T-helper 1 cell (primary cell): ENCODE measurements at places on chromosomes 1 and 21.
A peak's percentile ranks its signal among the peaks of the same experiment; 100 is the strongest.

- DNase-seq: no peak
Measured at GRCh38 chr1:74512170-74512915, at the start of gene LRRC53. TSS of gene LRRC53 (minus strand) at chr1:74512611. CDS start at chr1:74483349, 29,262 bp downstream.

DNA sequence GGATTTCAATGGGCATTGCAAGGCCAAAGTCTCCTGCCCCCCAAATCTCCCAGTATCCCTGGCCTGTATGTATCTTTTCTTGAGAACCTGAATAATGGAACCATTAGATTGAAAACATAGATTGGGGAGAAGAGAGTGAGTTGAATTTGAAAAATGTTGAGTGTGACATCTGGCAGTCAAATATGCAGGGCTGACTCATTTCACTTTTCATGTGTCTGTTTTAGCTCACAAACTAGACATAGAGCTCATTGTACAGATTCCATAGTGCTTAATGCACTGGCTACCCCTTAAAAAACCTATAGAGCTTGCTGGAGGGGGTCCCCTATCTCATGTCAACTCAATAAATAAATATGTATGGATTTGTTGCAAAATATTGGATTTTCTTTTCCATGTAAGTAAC lies 30.8 kb downstream of the DDR2 start:
- no peak for DNase-seq

GRCh38 chr1:93306920-93307319 lies 38.8 kb upstream of the DR1 start:
- no peak for DNase-seq

DNA sequence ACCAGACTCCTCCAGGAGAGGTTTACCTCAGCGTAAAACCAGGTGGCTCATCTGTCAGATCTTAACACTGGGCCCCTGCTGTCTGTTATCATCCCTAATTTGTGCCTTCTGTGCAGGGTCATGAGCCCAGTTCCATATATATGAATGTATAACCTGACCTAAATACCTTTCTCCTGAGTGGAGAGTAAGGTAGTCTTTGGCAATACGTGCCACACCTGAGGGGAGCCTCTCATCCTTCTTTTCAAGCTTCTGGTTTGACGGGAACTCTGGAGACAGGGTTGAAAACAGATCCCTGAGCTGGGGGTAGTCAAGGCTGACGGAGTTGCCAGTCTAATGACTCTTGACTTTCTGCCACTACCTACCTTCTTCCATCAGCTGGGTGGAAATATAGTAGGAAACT lies 4.1 kb downstream of the SFT2D2 start:
- DNase-seq: no peak

DNA sequence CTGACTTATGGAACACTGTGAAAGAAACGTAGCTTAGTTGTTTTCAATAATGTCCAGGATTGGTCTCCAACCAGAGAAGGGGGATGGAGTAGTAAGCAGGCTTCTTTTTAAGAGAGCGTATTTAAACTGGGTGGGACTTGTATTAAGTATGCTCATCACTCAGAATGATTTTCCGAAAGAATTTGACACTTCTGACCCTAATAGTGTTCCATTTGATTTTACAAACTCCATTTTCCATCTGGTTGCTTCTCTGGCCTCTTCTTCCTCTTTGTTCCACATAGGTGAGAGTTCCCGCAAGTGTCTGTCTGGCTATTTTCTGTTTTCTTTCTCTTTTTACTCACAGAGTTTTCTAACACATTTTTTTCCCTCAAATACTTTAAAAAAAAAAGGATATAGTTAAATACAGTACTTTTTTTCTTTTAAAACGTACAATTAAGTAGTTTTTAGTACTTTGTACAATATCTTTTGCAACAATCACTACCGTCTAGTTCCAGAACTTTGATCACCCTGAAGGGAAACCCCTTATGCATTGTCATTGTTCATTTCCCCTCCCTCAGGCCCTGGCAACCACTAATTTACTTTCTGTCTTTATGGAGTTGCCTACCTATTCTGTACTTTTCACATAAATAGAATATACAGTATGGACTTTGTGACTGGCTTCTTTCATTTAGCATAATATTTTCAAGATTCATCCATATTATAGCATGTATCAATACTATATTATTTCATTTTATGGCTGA lies 67.0 kb downstream of the RASAL2 start:
- no peak for DNase-seq

DNA sequence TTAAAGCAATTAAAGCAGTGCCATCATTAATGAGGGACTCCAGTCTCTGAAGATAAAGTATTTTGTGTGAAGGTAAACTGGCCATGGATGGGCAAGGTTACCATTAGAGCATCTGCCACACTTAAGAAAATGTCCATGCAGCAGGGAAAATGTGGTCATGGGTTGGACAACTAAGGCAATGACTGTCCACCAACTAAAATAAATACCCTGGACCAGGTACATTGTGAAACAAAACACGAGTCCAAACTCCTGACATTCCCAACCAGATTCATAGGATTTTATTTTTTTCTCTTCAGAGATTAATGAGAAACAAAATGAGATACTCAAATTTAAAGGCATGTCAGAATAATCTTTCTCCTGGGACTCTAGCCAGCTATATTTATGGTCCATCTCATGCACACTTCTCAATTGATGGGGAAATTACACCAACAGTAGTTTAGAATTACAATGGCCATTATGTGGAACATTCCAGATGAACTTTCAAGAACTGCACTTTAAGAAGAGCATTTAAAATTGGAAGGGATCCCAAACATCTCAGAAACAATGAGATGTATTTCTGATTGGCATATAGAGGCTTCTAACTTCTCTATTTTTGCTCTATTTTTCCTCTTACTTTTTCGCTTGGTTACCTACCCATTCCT lies 8.1 kb downstream of the GBP7 start:
- no peak for DNase-seq

DNA sequence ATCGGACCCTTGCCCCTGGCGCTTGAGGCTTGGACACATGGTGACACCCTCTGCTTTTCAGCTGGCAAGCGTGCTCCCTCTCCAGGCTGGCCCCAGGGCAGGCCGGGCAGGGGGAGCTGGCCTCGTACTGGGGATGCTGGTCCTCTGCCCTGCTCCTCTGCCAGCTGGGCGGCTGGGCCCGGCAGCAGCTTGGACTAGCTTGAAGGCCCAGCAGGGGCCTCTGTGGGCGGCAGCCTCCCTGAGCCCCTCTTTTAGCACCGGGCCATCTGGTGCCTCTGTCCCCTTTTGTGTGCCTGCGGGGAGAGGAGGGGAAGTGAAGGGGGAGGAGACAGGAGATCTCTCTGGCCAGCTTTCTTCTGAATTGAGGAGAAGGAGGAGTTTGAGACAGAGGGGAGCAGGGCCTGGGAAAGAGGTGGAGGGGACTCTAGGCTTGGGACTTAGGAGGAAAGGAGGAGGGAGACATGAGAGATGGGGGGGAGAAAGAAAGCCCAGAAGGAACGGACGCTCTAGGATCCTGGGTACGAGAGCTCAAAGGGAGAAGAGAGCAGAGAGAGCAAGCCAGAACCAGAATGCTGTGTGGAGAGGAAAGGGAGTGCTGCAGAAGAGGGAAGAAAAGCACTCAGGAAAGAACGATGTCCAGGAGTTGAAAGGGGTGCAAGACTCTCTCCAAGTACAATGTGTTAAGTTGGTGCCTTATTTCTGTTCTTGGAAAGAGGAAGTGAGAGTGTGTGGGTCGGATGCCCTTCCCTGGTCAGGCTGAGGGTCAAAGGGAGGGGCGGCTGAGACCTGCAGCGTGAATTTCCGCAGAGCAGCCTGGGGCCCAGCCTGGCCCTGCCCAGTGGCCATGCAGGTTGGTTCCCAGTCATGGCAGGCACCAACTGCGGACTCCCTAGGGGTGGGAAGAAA lies 40.3 kb downstream of the IER5 start:
- no peak for DNase-seq

- no peak for DNase-seq
Measured at GRCh38 chr1:29247571-29248273, 11.4 kb downstream of the PTPRU start.

- no peak for DNase-seq
Measured at GRCh38 chr1:205533748-205534443, 29.4 kb downstream of the CDK18 start.

DNA sequence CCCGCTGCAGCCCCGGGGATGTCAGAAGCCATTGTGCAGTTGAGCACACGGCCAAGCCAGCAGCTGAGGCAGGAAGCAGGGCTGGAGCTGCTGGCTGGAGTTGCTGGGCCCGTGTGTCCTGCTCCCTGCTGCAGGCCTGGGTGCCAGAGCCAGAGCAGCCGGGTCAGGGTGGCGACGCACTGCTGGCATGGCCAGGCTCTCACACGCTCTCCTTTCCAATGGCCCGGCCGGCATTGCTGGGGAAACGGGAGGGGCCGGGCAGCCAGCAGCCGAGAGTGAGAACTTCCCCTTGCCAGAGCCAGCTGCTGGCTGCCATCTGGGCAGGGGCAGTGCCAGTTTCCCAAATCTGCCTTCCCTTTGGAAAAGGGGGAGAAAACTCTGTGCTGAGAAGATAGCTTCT lies 82.4 kb upstream of the PROX1 start:
- DNase-seq: no peak

GRCh38 chr1:205588636-205589035 lies 43.2 kb downstream of the ELK4 start:
- no peak for DNase-seq

GRCh38 chr1:8847990-8848389 lies 30.5 kb downstream of the ENO1 start:
- DNase-seq: no peak

GRCh38 chr1:47569681-47570470 lies 132.0 kb downstream of the FOXD2 start:
- DNase-seq: no peak

DNA sequence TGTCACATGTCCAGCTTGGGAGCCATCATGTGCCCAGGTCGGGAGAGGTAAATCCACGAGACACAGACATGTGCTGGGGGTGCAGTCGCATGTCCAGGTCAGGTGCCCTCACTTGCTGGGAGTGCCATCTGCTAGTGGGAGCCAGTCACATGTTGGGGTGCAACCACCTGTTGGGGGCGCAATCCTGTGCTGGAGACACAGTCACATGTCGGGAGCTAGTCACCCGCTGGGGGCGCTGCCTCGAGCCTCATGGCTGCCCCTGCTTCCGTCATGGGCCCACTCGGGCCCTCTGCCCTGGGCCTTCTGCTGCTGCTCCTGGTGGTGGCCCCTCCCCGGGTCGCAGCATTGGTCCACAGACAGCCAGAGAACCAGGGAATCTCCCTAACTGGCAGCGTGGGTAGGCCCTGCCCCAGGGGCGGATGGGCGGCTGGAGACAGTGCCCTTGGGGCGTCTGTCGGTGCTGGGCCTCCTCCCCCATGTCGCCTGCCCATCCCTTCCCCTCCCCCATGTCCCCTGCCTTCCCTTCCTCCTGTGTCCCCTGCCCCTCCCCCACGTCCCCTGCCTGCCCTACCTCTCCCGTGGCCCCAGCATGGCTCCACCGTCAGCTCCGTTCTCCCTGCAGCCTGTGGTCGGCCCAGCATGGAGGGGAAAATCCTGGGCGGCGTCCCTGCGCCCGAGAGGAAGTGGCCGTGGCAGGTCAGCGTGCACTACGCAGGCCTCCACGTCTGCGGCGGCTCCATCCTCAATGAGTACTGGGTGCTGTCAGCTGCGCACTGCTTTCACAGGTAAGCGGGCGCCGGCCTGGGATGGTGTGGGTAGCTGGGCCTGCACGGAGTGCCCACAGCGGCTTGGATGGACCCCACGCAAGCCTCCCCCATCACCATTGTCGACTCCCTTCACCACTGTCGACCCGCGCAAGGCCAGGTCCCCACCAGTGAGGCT lies at the start of gene PRSS38:
TSS of gene PRSS38 (plus strand) at position 208 of the 942 bp plus-strand sequence. CDS start at position 250, 42 bp downstream.
- no peak for DNase-seq

DNA sequence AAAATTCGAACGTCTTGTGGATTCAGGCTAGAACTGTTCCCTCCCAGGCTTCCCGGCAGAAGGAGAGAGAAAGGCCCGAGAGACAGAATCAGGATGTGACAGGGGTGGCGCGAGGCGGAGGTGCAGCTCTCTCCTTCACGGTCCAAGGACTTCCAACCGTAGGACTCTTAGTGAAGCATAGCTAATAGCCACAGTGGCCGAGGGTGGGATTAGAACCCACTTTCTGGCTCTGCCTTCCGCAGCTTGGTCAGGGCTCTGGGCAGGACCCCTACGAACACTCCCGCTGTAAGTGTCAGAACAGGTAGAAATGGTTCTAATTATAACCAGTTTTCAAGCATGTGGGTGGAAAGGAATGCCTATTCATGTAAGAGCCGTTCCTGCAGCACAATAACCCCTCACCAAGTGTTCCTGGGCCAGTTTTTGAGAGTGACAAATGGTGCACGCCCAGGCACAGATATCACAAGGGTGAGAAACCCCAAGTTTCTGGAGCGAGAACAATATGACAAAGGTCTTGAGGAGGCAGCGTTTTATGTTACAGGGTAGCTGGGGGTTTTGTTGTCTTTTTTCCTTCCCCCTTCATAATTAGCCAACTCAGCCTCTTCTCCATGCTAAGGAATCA lies 86.4 kb downstream of the SYF2 start:
- DNase-seq: no peak

DNA sequence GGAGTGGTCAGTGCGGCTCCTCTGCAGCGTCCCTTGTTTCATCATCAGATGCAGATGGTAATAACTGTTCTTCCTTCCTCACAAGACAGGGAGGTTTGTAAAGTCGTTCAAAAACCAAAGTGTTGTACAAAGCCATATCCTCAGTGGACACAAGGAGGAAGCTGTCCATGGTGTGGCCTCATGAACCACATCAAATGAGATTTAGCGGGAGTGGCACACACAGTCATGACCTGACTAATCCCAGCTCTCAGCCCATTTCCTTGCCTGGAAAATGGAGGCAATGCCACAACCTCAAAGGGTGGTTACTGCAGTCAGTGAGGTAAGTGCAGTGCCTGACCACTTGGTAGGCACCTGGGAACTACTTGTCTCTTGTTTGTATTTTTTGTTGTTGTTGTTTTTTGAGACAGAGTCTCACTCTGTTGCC lies 13.4 kb downstream of the ENTREP3 start:
- DNase-seq: no peak

- DNase-seq: no peak
Measured at GRCh38 chr1:88462096-88462487, 222.0 kb upstream of the PKN2 start.

- peak; percentile 27 for DNase-seq
Measured at GRCh38 chr1:221994939-221995338, 253.1 kb upstream of the DUSP10 start.

DNA sequence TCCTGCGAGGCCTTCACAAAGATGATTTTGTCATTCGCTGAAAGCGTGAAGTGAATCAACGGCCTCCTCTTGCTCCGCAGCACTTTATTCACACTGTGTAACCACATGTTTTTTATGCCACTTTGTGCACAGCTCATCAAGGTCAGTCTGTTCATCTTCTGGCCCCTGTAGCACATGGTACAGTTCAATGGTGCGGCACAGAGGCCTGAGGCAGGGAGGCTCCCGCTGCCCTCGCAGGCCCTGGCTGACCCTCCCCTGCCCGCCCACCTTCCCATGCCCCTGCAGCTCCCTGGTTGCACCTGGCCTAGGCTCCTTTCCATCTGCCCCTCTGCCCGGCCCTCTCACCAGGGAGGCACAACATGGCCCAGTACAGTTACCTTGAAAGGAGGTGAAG lies 87.5 kb downstream of the CD247 start:
- no peak for DNase-seq

- DNase-seq: no peak
Measured at GRCh38 chr21:23686737-23687523, 1920.4 kb downstream of the MRPL39 start.

- DNase-seq: no peak
Measured at GRCh38 chr1:24899581-24900485, 30.2 kb downstream of the RUNX3 start.

GRCh38 chr1:236733653-236734052 lies 47.4 kb downstream of the ACTN2 start:
- no peak for DNase-seq
